Activated CD4-positive, alpha-beta T cell treated with anti-CD3 and anti-CD28 coated beads for 36 hours (primary cell): ENCODE measurements at places on chromosomes 2 and 18.
A peak's percentile ranks its signal among the peaks of the same experiment; 100 is the strongest.

GRCh38 chr2:45220227-45220626 is 211.0 kb upstream of the SIX2 start:
- no peak for DNase-seq

GRCh38 chr2:2879781-2880180 is 497.8 kb downstream of the EIPR1 start:
- no peak for DNase-seq

DNA sequence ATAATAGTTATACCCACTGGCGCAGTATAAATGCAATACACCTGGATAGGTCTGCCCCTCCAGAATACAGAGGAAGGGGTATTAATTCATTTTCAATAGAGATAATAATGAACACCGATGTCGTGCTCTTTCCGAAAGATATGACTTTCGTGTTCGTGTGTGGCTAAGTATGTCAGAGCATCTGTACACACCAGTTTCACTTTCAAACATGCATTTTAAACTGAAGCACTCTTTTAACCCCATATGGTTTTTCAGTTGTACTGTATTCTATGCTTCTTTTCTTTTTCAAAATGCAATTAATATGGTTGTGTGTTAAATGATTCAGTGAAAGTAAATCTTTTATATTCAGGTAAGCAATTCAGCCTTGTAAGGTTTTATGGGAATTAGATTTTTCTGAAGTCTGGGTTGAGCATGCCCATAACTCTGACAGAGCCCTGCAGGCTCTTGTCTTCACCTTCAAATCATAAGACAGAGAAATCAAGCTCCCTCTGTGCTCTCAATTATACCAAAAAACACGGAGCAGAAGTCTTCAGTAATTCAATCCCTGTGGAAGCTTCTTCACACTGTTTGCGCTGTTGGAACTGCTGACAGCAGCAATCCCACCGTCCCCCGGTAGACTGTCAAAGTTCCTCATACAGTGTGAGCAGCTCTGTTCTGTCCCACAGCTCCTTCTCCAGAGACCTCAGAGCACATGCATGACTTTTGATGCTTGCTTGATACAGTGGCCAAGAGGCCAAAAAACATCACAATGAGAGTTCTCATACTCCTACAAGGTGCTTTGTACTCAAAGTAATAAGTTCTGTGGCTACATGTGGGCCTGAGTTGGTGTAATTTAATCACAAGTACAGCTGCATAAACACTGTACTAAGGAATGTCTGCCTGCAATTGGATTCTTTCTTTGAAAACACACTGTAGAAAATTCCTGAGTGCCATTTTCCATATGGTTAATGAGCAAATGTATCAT is 186.8 kb downstream of the ZNF521 start:
- peak; percentile 7 for DNase-seq

DNA sequence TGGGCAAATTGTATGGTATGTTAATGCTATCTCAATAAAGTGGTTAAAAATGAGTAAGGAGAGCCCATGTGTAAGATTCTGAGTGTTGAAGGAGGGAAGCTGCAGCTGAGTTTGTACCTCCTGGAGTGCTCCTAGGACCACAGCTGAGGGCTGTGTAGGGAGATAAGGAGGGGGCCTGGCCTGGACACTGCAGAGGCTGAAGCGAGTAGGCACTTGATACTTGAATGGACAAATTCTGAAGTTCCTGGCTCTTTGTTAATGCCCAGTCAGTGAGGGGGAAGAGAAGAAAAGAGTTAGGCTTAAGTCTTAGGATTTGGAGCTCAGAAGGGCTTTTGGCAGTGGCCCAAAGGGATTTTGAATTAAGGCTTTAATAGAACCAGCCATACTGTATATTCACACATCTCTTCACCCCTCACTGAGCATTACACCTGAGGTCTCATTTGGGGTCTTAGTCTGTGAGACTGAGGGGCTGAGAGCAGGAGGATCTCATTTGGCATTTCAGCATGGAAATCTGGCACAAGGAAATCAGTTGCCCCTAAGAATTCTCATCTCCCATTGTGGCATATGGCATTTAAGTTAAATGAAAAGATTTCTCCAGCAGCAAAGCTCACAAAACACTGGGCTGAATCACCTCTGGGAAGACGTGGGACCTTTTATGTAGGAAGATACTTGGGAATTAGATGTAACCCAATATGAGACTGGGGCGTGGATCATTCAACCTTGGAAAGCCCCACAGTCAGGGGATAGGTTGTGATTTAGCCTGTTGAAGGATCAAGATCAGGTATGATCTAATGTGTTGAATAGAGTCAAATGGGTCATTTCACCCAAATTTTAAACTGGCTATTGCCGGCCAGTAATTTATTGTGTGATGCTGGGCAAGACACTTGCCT is 46.8 kb downstream of the LIPG start:
- DNase-seq: no peak

- no peak for DNase-seq
Observed at GRCh38 chr2:241499146-241499965, 9.0 kb downstream of the STK25 start.
